NCI-H1436 (cell line): ENCODE measurements at places on chromosomes 5 and 9.

- DNase-seq: no peak
Observed at GRCh38 chr5:178690208-178690607, 40.3 kb downstream of the ZNF354A start.

GRCh38 chr9:137412431-137412830, 10.5 kb downstream of the EXD3 start:
- no peak for DNase-seq

DNA sequence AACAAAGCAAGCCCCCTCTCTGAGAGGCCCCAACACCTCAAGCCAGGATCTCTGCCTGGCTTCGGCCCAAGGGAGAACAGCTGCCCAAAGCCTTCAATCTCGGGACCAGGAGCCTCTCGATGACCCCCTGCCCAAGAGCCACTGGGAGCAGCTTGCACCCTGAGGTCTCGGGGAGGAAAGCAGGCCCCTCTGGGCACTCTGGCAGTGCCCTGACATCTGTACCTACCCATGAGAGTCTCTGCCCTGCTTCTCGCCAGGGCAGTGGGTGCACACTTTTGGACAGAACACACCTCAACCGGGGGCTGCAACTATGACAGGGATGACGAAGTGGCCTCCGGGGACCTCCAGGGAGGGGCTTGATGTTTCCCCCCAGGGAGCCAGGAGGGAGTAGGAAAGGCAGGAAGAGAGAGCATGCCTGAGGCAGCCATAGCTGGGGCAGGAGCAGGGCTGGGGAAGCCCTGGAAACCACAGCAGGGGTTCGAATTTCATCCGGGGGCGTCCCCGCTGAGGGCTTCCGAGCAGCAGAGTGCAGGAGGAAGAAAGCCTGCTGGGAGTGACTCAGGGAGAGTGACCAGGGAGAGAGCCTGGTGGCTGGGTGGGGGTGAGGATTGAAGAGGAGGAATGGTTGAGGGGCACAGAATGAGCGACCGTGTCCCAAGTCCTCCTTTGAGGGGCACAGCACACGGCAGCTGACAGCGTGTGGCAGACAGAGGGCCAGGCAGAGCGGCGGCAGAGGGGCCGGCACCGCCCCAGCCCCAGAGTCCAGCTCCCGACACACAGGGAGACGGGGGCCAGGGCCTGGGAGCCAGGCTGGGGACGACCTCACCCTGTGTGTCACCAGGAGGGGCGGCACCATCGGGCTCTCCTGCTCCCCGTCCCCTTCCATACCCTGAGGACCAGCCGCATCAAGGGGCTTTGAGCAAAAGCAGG, 1.8 kb downstream of the LPCAT1 start:
- DNase-seq: no peak

GRCh38 chr9:130159915-130160670, 12.1 kb upstream of the NCS1 start:
- no peak for DNase-seq

- DNase-seq: no peak
Observed at GRCh38 chr5:178546675-178547033, 43.5 kb downstream of the COL23A1 start.

- DNase-seq: no peak
Observed at GRCh38 chr9:105172436-105172835, 72.0 kb upstream of the SLC44A1 start.

GRCh38 chr5:109935833-109936490, 246.2 kb downstream of the MAN2A1 start:
- DNase-seq: no peak

- DNase-seq: no peak
Observed at GRCh38 chr9:27413511-27414219, 110.4 kb upstream of the IFNK start.

DNA sequence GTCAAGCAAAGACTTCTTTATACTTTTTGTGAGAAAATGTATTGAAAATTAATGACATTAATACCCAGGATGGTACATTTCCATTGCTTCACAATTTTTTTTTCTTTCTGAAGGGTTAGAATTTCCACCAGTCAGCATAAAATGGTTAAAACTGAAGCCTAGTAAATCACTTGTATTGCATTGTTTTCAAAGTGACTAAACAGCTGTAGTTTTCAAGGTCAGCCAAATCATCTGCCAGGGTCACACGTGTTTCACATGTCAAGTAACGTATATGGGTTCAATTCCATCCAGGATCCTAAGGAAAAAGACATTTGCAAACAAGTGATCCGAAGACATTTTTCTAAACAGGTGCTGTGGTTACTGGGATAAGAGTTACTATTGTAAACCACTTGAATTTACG, 574.2 kb downstream of the RAB3C start:
- DNase-seq: no peak

DNA sequence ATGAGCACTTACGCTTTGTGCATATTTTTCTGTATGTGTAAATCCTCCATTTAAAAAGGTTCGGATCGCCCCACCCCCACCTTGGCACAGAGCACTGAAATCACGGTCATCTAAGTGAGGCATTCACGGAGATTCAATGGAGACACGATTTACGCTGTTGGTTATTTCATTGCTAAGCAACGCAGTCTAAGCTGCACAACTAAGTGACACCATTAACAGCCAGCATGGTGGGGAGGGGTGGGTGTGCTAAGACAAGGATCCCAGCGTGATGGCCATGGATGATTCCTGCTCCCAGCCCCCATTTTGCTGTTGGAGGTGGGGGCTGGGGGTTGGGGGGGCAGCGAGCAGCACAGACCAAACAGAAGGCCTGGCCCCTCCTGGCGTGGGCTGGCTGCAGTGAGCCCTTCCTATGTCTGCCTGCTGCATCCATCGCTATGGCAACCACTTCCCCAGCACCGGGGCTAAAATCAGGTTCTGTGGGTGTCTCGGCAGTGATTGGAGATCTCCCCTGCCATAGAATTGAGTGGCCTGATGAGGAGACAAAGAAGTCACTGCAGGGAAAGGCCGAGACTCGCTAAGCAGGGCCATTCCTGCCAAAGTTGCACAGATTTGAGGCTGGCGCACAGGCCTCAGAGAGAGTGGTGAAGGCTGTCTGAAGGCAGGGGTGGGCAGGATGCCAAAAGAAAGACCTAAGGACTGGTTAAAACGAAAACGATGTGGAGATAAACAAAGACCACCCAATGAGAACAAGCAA, 14.3 kb upstream of the MARCHF6 start:
- peak; percentile 93 for DNase-seq

DNA sequence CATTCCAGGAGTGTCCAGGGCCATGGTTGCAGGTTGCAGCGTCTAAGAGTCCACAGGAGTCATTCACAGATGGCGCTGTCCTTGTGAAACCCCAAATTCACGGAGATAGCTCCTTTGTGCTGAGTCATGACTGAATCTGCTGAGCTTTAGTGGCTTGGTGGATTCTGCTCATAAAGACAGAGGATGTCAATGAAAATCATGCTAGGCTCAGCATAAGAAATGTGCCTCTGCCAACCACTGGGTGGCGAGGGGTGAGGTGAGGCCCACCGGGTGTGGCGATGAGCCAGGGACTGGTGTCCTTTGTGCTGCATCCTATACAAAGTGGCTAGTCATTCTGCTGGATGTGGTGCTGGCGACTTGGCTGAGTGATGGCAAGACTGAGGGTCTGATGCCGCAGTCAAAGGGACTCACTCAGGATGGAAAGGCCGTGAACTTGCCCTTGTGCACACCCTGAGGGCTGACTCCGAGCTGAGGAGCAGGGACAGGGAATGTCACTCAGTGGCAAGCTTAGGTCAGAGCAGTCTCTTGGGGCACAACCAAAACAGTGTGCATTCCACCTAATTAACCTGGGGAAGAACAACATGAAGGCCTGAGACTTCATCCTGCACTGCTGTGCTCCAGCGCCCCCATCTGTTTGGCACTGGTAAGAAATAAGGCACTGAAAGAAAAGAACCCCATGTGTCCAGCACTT, 71.5 kb downstream of the DAP start:
- no peak for DNase-seq

DNA sequence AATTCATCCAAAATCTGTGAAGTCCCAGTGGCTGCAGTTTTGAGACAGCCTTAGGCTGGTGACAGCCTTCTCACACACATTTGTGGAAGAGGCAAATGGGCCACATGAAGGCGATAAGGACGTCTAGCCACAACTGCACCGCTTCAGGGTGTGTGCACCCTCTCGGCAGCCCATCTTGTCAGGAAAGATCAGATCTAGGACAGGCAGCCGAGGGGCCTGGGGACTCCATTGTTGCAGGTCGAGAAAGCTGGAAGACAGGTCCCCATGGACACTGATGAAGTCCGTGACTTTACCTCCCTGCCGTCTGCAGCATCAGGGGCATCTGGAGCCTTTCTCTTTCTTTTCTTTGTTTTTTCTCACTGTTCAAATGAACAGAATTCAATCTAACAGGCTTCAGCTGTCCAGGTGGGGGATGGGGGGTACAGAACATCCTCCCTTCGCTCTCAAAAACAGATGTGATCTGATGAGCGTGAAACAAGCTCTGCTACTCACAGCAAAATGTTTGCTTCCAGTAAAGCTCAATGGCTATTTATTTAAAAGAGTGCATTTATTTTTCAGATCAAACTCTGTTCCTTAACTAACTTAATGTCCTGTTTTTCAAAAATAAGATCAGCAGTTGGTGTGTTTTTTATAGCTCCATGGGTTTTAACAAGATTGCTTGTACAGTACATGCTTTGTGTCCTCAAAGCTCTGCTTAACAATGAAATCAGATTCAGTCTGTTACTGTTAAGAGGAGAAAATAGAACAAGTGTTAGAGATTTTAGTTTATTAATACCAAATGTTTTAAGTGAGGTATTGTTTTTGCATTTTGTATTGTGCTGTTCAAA, 111.8 kb upstream of the OTULINL start:
- no peak for DNase-seq

GRCh38 chr5:172093559-172093958, 87.1 kb upstream of the FBXW11 start:
- DNase-seq: no peak

DNA sequence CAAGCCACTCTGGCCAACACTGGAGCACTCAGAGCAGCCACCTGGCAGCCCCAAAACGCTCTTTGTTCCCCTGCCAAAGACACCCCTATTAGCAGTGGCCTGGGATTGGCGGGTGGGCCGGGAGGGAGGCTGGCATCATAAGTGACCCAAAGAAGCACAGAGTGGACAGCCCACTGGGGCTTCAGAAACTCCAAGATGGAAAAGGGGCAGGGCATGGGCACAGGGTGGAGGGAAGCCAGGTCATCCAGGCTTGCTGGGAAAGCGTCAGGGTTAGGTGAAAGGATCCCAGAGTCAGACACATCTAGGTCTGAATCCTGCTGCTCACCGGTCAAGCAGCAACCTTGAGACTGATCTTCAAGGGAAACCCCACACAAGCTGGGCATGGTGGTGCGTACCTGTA, 14.8 kb downstream of the EEIG1 start:
- no peak for DNase-seq

DNA sequence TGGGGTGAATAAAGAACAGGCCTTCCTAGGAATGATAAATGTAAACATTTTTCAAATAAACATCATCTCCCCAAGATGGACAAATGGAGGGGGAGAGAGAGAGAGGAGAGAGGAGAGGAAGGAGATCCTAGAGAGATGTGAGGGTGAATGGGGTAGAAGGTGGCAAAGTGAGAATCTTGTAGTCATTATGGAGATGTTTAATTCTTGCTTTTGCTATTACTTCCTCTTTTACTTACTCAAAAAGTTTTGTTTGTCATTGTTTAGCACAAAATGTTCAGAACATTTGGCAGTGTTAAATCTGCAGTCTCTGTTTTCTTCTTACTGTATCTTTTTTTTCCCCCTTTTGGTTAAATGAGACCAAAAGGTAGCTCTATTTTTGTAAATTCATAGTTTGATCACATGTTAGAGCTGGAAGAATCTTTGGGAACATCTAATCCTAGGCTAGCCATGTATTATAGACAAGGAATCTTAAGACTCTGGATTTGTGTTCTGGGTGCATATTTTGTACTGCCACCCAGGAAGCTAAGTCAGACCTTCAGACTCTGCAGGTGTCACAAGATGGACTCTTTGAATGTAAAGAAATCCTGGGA, 266.1 kb downstream of the NTRK2 start:
- no peak for DNase-seq

- no peak for DNase-seq
Observed at GRCh38 chr9:135962696-135963307, 1.6 kb upstream of the UBAC1 start.

- DNase-seq: no peak
Observed at GRCh38 chr9:35001803-35002502, 12.4 kb downstream of the DNAJB5 start.

DNA sequence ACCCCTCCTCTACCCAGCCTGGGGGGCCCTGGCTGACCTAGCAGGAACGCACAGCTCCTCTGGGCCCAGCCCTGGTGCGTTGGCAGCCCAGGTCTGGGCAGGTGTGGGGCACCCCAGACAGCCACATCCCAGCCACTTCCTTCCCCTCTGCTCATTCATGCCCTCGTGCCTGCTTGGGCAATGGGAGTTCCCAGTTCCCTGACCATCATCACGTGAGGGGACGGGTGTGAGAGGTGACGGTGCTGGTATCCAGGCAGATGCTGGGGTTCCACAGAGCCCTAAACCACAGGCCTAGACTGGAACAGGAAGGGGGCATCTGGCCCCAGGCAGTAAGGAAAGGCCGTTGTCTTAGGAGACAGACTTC, 8.4 kb downstream of the RALGDS start:
- no peak for DNase-seq

GRCh38 chr9:107158321-107158720, 124.8 kb upstream of the RAD23B start:
- peak; percentile 27 for DNase-seq

GRCh38 chr9:115891929-115892328, 261.7 kb upstream of the PAPPA start:
- DNase-seq: no peak

- DNase-seq: no peak
Observed at GRCh38 chr5:10545084-10545483, 18.8 kb upstream of the ANKRD33B start.

DNA sequence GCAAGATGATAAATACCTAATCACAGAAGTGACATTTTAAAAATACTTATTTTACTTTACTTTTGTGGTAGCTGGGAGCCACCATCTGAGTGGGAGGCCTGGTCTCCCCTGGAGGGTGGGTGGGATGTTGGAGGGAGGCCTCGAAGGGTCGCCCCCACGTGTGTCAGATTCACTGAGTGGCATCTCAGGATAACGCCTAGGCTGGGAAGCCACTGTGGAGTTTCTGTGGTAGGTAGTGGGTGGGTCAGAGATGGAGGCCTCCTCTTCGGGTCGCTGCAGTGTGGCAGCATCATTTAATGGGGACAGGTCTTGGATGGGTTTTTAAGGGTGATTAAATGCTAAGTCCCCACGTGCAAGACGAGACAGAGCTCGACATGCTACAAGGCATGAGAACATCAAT, 1154.8 kb upstream of the CDH18 start:
- no peak for DNase-seq
